IPS DF 6.9 (cell line): ENCODE measurements at places on chromosomes 7 and 10.

DNA sequence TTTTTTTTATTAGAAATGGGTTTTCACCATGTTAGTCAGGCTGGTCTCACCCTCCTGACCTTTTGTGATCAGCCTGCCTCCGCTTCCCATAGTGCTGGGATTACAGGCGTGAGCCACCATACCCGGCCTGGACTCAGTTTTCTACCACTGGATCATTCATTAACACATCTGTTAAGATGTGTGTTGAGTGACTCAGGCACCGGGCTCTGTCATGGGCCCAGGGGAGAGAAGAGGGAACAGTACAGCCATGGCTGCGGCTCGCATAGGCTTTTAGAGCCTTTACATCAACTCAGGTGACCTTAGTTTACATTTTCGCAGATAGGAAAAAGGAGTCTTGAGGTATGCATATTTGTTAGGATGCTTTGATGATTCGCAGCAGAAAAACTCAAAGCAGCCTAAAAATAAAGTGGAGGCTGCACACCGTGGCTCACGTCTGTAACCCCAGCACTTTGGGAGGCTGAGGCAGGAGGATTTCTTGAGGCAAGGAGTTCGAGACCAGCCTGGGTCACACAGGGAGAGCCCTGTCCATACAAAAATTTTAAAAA lies 3.1 kb upstream of the ARPC1B start:
- no peak for DNase-seq

GRCh38 chr7:30445770-30446169 lies 32.8 kb downstream of the NOD1 start:
- DNase-seq = no peak

GRCh38 chr10:86511027-86511865 lies 10.3 kb downstream of the WAPL start:
- no peak for DNase-seq

DNA sequence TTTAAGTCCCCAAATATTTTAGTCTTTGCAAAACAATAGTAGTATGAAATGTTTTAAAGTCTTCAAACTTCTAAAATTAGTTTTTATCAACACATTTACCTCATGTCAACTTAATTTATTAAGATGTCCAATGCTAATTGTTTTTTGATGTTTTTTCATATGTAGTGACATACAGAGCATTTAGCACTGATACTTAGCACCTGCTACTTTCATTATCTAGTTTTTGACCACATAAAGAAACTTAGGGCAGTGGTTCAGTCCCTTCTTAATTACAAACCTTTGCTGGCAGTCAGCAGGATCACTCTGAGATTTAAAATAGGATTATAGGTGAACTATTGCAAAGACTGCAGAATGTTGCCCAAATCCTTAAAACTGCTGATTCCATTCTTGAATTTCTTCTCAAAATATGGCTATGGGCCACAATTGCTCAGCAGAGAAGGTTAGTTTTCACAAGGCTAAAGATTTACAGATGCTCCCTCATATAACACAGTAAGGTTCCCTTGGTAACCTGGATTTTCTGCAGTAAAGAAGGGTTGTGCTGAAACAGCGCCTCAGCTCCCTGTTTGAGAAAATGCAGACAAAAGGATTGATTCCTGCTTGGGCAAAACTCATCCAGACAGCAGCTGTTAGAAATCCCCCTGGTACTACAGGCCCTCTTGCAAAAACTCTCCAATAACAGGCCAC lies 3.4 kb downstream of the GPR85 start:
- no peak for DNase-seq

- DNase-seq = no peak
These were observed 127.5 kb downstream of the PARD3 start for GRCh38 chr10:34687434-34688210.

- DNase-seq = no peak
These were observed 8.5 kb downstream of the CALML3 start for GRCh38 chr10:5533098-5533731.
